Astrocyte of the spinal cord (primary cell): ENCODE measurements at places on chromosomes 12 and 14.

- DNase-seq: peak; percentile 40
These were observed 30.9 kb downstream of the FERMT2 start for GRCh38 chr14:52919971-52920370.

GRCh38 chr14:67513631-67514108 is 19.4 kb upstream of the PLEKHH1 start:
- no peak for DNase-seq

- no peak for DNase-seq
These were observed 9.5 kb downstream of the PAX9 start for GRCh38 chr14:36671149-36671548.

- DNase-seq: peak; percentile 98
These were observed 128.0 kb downstream of the RFLNA start for GRCh38 chr12:124422570-124423523.

- no peak for DNase-seq
These were observed 323.1 kb downstream of the PDZRN4 start for GRCh38 chr12:41511247-41511646.

DNA sequence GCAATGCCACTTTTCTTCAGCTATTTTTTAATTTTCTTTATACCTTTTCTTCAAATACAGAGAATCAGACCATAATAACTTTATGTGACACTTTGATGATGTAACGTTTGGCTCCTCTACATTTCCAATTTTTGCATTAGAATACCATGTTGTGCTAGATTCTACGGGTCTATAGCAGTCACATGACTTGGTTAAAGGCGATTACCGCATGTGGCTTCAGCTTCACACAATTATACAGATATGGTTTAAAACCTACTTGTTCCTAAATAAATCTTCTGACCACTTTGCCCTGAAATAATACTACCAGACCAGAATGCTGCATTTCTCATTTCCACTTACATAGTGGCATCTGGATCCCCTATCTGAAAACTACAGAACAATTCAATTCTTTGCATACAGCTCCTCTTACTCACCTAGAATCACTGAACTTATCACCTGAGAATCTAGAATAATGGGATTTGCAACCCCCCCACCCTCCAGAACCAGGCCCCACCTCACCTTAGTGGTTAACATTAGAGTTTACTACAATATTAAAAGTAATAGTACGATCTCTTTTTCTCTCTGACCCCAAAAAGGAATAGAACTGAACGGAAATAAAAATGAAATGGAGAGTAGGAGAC is 1.3 kb downstream of the MAX start:
- DNase-seq: no peak

- no peak for DNase-seq
These were observed 10.1 kb downstream of the IL23A start for GRCh38 chr12:56348776-56349175.

DNA sequence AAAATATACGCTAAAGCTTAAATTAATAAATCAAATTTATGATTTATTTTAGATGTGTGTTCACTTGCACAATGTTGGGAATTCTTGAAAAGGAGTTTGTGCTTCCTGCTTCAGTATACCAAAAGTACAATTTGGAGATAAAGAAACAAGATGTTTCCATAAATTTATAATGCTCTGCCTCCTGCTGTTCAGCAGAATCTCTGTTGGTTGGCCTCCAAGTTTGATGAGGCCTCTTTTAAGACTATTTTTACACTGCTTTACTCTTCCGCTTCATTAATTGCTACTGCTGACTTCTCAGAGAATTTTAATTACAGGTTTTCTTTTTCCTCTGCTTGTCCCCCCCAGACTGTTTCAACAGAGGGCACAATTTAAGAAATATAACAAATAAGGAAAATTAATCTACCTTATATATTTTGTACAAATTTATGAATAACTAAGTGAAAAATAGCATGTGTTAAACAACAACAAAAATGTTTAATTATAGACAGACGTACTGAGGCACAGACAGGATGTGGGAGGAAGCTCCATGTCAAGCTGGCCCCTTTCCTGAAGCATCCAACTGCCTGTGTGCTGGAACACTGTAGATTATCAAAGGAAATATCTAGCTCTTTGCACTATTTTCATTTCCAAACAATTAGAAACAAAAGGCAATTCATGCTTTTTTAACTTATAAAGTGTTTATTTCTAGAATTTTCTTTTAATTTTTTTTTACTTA is 83.9 kb downstream of the PIK3C2G start:
- DNase-seq: peak; percentile 3

DNA sequence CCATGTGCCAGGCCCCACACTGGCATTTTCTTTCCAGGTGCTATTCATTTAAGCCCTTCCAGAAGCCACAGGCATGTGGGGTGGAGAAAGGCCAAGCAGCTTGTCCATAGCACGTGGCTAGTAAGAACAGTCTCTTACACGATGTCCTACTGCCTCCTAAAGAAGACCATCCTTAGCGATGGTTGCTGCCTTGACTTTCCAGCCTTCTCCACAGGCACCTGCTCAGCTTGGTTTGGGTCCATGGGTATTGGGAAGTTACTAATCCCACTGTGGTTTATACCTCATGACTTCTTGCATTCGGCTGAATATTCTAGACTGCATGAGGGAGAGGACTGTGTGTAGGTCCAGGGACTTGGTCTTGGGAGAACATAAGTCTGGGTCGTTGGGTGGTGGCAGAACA is 49.2 kb downstream of the NINJ2 start:
- no peak for DNase-seq

DNA sequence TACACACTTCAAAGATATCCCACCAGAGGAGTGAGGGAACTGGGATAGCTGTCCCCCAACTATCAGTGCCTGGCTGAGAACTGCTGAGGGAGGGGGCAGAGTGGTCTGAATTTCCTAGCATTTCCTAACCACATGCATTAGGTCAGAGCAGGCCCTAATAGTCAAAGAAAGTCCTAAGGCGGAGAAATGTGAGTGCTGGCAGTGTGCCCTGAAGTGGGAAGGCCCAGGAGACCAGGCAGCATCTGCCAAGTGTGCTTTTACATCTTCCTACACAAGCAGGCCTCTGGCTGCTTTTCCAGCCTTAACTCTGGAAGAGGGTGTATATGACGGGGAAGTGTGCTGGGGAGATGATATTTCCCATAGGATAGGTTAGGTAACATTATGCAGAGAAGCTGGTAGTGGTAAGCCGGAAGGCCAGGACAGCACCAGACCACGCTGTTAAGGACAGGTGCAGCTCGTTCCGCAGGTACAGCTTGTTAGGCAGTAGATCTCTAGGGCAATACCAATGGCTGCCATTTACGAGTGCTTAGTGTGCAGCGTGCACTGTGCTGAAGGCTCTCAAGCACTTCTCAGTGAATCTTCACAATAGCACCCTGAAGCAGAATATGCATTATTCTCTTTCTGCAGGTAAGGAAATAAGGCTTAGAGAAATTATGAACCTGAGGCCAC is 9.1 kb upstream of the CCDC198 start:
- DNase-seq: peak; percentile 29

GRCh38 chr12:170371-171225 is 43.4 kb downstream of the SLC6A12 start:
- DNase-seq: no peak

GRCh38 chr12:52038447-52038846 is 12.8 kb upstream of the NR4A1 start:
- peak; percentile 24 for DNase-seq

GRCh38 chr12:65313719-65314317 is 35.3 kb downstream of the MSRB3 start:
- DNase-seq: peak; percentile 62

GRCh38 chr14:69363055-69363454 is 35.0 kb downstream of the ERH start:
- peak; percentile 32 for DNase-seq

- DNase-seq: no peak
These were observed 294.9 kb downstream of the ETNK1 start for GRCh38 chr12:22919883-22920282.

DNA sequence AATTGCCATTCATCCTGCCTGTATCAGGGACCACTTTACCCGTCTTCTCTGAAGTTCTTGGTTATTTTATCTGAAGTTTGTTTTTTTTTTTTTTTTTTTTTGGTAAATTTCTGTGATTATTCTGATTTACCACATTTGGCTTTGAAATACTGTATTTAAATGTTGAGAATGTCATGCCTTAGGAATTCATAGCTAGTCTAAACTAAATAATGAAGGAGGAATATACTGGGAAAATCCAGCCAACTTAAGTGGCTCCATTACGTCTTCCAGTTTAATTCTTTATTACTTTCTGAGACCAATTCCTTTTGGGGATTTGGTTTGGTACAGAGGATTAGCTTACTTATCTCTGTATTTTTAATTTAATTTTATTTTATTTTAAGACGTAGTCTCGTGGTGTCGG is 60.3 kb upstream of the KCNMB4 start:
- DNase-seq: peak; percentile 16

- no peak for DNase-seq
These were observed 65.8 kb downstream of the GALNT16 start for GRCh38 chr14:69325646-69326265.

DNA sequence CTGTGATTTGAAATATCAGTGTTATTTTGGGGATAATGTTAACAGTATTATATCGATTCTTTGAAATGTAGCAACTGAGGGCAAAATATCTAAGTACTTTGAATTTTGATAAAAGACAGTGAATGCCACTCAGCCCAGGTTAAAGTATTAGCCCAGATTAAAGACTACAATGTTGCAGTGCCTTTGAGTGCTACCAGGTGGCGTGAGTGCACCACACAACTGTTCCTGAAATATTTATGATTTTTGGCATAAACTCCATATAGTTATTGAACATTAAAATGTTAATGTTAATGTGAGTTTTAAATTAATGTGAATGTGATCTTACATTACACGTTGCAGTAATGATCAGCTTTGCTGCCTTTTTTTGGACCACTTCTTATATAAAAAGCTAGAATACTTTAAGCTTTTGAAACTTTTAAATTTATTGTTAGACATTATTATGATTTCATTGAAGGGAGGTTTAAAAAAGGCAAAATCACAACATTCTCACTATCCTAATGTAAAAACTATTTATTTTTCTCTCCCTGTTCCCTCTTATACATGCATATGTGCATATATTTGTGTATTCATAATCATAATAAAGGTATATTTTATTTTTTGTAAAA is 22.5 kb downstream of the MRPS35 start:
- DNase-seq: peak; percentile 36

GRCh38 chr12:48695859-48696258 is 13.8 kb upstream of the KANSL2 start:
- no peak for DNase-seq

- no peak for DNase-seq
These were observed 61.1 kb downstream of the PRIMA1 start for GRCh38 chr14:93727039-93727740.

- no peak for DNase-seq
These were observed 26.2 kb upstream of the CHPT1 start for GRCh38 chr12:101671157-101671791.

DNA sequence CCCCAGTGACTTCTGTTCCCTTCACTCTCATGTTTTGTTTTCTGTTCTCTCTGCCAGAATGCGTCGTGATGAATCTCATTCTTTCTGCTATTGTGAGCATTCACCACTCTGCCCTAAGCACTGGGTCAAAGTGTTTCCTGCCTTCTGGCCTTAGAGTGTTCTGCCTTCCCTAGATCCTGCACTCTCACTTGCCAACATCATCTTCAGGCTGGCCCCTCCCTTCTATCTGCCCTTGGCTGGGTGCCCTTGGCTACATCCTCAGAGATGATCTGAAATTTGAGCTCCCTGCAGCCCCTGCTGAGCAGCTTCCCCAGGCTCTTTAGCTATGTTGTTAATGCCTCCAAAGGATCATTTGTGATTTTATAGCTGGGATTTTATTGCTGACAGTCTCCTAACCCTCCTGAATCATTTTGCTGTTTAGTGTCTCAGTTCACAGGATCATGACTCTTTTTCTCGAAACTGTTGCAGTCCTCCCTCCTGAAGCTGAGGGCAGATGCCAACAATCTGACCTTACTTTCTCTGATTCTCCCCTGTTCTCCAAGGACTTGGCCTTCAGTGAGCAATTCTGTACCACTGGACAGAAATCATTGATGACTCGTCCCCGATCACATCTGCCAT is 4.5 kb downstream of the DHRS2 start:
- DNase-seq: peak; percentile 77

DNA sequence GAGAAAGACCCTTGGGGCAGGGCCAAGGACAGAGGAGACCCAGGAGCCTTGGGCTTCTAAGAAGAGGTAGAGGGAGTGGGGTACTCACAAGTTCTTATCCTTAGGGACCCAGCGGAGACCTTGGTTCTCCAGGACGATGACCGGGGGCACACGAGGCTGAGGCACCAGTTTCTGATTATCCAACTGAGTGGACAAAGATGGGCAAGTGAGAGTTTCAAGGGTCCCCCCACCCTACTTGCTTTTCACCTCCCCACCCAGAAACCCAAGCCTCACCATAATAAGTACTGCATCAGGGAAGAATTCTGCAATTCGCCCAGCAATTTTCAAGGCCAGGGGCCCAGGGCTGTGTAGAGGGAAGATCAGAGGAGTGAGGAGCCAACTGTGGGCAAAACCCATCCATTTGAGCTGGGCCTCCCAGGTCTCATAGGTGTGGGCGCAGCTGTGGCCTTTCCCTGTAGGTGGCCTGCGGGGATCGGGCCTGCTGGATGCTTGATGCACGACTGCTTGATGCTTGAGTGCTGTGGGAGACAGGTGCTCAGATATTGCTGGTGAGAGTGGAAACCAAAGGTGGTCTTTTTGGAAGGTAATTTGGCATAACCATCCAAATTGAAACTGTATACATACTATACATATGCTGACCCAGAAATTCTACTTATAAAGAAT is 2.0 kb downstream of the EMC9 start:
- no peak for DNase-seq

DNA sequence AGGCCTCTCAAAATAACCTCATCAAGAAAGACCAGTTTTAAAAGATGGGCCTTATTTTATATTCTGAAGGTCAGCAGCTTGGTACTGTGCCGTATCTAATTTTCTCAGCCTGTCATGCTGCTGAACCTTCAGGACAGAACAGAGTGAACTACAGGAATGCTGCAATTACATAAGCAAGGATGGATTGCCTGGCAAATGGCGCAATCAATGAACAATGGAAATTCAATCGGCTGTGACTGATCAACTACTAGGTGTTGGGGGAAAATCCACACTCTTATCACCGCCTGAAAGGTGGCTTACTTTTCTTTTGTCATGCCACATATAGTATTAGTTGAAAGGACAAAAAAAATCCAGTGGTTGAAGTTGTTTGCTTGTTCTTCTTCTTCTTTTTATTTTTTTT is 8.5 kb downstream of the ACSS3 start:
- no peak for DNase-seq

DNA sequence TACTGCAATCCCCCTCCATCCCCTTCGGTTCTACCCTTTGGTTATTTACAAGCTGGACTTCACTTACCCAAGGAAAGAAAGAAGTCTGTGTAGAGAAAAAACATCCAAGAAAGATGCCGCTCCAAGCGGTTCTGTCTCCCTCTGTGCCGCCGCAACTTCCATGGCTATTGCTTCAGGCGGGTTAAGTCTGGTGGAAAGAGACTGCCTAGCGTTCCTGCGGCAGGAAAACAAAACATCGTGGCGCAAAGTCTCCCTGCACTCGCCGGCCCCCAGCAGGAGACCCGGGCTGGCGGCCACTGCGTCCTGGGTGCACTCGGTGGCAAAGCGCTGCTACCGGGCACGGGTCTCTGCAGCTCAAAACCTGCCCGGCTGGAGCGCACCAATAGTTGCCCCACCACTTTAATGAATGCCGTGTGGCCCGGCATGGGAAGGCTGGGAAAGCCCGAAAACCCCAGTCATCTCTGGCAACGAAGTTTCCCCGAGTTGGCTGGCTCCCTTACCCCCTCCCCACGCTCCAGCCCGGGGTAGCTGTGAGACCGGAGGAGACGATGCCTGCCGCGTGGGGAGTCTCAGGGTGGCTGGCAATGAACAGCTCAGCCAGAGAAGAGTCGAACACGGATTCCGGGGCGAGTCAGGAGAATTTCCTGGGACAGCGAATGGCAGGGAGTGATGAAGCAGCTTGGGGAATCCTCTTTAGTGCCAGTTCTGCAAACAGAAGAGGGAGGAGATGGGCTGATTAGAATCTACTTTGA is 3.5 kb upstream of the KCNK10 start:
- DNase-seq: no peak
